ENCODE measurements at places on chromosomes 12 and 14.
A peak's percentile ranks its signal among the peaks of the same experiment; 100 is the strongest.

- no peak for DNase-seq
Measured at GRCh38 chr14:106788534-106788933, 1262.2 kb downstream of the TMEM121 start.

- DNase-seq = no peak
Measured at GRCh38 chr14:105325303-105325702, 10.8 kb downstream of the PACS2 start.

GRCh38 chr14:94005324-94006073 lies 8.4 kb downstream of the CCDC197 start:
- no peak for DNase-seq

- DNase-seq = no peak
Measured at GRCh38 chr14:66443785-66444184, 42.4 kb upstream of the CCDC196 start.

GRCh38 chr14:103126873-103127304 lies 3.6 kb downstream of the TNFAIP2 start:
- peak; percentile 82 for DNase-seq

GRCh38 chr12:32482226-32482625 lies 82.9 kb downstream of the FGD4 start:
- DNase-seq = no peak

DNA sequence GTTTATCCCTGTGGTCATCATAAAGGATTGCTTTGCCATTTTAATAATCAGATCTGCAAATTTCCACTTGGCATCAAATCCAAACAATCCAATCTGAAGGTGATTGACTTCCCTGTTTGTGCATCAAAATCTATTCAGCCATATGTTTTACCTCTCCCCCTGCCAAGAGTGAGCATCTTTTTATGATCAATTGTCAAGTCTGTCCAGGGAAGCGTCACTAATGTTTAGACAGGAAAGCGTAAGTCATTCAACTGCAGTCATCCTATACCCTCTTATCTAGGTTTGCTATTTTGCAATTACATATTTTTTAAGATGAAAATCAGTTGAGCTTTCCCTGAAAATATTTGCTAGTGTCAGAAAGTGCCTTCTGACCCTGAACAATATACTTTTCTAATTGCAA lies 1224.1 kb upstream of the SEL1L start:
- DNase-seq = no peak

DNA sequence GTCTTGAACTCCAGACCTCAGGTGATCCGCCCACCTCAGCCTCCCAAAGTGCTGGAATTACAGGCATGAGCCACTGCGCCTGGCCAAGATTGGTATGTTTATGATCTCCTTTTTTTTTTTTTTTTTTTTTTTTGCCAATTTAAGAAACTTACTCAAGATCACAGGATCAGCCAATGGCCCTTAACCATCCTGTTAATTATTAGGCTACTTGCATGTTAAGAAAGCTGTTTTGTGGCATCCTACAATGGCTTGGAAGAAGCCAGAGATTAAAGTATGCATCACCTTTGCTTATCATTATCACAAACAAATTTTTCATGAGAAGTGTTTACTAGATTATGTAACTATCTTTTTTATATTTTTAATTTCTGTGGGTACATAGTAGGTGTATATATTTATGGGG lies 140.2 kb downstream of the BCAT1 start:
- DNase-seq = no peak

- DNase-seq = no peak
Measured at GRCh38 chr14:69423279-69423678, 24.8 kb downstream of the SLC39A9 start.

GRCh38 chr12:67541625-67541991 lies 106.9 kb upstream of the DYRK2 start:
- DNase-seq = no peak

DNA sequence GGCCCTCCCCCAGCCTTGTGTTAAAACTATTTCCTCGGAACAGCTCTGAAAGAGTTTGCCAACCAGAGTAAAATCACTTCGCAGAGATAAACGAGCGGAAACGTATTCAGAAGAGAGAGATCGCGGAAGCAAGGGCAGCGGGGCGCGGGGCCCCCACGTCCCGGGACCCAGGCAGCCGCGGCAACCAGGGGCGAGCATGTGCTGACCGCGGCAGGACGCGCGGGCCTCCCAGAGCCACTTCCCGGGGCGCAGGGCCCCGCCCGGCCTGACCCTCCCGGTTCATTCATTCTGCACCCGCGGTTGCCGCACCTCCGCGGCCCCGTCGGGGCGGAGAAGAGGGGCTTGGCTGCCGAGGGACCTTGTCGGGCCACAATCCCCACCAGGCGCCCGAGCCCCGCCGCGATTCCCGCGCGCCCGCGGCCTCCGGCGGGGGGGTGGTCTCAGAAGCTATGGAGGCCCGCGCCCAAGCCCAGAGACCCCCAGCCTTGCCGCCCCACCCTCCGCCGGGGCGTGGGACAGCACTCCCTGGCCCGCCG lies 598 bp downstream of the UBE2N start:
- DNase-seq = peak; percentile 38

DNA sequence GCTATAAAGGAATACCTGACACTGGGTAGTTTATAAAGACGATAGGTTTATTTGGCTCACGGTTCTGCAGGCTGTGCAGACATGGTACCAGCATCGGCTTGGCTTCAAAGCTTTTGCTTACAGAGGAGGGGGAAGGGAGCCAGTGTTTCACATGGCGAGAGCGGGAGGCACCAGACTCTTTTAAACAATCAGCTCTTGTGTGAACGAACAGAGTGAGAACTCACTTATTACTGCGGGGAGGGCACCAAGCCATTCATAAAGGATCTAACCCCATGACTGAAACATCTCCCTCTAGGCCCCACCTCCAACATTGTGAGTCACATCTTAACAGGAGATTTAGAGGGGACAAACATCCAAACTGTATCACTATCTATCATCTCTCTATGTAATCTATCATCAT lies 227.4 kb downstream of the TMEM132D start:
- no peak for DNase-seq

DNA sequence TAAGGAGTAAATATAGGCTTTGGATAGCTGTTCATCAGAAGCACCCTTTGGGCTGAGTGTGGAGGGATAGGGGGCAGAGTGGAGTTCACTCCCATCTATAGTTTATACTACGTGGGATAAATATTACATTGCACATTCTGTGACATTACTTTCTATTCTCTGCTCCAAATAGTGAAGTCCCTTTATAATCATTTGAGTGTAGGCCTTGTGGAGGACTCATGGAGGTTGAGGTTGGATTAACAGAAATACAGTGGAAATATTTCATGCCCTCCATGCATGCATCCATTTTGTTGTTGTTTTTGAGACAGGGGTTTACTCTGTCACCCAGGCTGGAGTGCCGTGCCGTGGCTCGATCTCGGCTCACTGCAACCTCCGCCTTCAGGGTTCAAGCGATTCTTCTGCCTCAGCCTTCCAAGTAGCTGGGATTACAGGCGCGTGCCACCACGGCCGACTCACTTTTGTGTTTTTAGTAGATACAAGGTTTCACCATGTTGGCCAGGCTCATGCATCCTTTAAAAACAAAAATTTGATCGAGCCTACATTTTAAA lies 1.4 kb downstream of the CHPT1 start:
- no peak for DNase-seq

- no peak for DNase-seq
Measured at GRCh38 chr14:88179716-88180115, 143.4 kb downstream of the KCNK10 start.

DNA sequence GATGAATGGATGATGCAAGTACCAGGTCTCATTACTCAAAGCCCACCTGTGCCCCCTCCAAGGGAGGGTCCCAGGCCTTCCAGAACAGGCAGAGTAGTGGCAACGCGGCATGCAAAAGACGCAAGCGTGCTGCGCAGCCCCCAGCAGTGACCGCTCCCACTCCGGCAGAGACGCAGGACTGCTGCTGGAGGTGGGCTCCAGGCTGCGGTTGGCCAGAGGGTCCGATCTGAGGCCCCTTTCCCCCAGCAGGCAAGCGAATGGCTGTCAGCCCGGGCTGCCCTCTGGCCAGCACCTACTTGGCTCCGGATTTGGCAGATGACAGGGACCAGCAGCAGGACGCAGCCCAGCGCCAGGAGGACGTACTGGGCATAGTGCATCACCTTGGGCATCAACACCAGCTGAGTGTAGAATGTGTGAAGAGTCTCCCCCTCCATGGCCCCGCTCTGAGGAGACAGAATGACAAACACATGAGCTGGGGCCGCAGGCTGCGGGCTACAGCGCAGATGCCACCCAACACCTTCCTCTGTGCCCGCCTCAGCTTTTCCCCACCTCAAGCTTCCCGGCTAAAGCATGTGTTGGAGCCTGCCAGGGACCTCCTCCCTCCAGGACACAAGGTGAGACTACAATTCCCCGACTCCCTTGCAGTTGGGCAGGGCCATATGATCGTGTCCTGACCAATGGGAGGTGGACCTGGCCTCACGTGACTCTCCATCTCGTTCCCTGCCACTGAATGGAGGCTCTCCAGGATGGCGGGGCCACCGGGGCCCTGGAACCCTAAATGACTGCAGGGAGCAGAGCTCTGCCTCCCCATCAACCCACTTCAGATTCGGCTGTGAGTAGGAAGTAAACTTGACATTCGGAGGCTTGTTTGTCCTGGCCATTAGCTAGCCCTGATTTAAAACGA lies 77.4 kb downstream of the SCARB1 start:
- peak; percentile 90 for DNase-seq

DNA sequence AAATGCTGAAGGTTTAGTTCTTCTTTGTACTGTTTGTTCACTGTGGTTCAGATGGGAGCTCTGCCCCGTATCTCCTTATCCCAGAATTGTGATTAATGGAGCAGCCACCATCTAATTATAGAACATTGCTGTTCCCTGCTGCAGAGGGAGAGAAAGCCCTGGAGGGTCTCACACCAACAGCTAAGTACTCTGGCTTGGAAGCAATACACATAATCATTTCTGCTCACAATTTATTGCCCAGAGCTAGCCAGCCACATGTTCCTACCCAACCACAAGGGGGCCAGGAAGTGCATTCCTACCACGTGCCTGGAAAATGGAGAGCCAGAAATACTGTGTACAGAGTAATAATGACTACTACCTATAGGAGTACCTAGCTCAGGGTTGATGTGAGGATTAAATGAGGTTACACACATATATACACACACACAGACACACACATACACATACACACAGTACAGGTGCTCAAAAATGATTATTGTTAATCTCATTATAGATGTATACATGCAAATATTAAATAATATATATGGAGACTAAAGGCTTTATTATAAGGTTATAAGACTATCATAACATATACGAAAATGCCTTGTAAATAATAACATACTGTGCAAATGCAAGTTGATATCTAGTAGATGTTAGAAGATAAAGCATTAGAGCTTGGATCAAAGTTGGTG lies 22.3 kb downstream of the MSRB3 start:
- DNase-seq = peak; percentile 55

- peak; percentile 88 for DNase-seq
Measured at GRCh38 chr14:69713209-69713781, 53.6 kb upstream of the SRSF5 start.

DNA sequence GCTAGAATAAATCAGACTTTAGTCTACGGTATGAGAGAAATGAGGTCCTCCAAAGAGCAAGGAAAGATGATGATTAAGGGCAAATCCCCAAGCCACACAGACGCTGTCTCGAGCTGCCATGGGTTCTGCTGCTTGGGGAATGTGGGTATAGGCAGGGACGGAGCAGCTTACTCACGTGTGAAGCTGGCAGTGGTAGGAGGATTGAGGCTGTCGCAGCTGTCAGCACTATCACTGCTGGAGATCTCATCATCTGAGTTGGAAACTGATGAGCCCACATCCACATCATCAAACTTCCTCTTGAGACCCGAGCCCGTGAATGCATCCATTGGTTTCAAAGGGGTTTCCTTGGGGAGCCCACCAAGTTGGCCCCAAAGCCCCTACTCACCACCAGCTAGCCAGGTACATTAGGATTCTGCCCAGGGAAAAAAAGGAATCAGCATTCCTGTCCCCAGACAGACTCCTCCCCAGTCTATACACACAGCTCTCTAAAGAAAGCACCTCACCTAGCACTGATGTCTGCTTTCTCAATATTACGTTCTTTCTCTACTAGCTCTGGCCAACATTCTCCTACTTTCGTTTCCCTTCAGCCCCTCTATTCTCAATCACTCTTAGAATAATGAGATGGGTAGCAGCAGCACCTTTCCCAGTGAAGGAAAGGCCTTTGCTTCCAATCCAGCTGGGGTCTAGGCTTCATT lies 7.0 kb downstream of the CSRNP2 start:
- no peak for DNase-seq

DNA sequence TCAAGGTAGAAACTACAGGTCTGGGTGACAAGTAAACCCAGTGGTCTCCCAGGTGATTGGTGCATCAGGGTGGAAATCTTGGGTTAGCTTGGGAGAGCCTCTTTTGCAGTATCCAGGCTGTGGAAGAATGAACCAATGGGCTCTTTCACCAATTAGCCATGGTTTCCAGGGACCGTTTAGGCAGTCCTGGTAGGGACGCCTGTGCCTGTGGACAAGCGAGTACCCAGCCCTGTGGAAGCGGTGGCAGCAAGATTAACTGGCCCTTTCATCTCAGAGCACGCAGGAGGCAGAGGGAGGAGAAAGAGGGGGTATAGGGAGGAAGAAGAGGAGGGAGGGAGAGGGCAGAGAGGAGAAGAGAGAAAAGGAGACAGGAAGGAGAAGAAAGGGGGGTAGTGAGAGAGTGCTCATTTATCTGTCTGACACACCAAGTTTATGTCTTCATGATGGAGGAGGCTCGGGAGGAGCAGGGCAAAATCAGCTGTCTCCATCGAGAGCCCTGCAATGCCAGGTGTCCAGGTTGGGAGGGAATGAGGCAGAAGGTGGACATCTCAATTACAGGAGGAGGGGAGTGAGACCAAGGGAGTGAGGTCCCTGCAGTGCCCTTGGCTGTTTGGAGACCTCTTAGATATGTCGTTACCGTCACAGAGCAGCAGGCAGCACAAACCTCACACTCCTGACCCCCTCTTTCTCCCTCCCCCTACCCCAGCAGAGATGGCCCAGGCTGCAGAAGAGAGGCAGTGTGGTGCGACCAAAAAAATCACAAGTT lies 4.6 kb upstream of the ZDHHC22 start:
- peak; percentile 28 for DNase-seq

- no peak for DNase-seq
Measured at GRCh38 chr12:15620741-15621539, 168.2 kb downstream of the EPS8 start.

GRCh38 chr12:11725686-11726085 lies 76.2 kb downstream of the ETV6 start:
- DNase-seq = no peak

DNA sequence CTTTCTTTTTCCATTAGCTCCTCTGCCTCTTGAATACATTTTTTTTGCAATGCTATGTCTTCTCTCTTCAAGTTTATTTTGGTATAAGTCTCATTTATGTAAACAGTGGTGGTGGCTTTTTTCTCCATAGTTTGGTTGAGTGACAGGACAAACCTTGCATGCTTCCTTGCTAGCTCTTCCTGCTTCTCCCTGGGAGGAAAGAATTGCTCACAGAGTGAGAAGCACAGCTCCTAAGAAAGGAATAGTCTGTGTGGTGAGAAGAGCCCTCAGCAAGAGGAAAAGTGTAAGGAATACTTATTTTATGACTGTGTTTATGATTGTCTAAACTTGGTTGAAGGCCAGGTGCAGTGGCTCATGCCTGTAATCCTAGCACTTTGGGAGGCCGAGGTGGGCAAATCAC lies 11.5 kb downstream of the CCDC175 start:
- DNase-seq = no peak

GRCh38 chr12:72368298-72368697 lies 96.1 kb downstream of the TRHDE start:
- DNase-seq = no peak

GRCh38 chr12:100170313-100170858 lies 27.7 kb upstream of the BLTP3B start:
- DNase-seq = no peak

Measured in H9 (cell line).